Transverse colon (tissue), 4 donors: ENCODE measurements at places on chromosomes 7 and 10. TPM values are rescaled to one million over a fixed set of nuclear protein-coding genes. Genes with fewer than 3 reads are reported as not detected.
A peak's percentile ranks its signal among the peaks of the same experiment; 100 is the strongest.

DNA sequence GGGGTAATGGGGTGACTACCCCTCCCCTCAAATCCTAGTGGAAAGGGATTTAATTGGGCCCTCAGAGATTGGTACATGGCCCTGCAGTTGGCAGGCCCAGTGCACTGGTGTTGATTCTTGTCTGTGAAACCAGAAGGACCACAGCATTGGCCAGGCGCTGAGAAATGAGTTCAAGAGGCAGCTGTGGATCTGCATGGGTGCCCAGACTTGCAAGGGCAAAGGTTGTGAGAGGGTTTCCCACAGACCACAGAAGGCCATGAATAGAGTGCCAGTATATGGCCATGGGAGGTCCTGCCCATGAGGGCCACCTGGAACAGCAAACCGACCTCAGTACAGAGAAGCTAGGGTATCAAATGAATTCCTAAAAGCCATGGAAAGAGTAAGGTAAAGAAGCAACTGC, 32.9 kb downstream of the TMEM168 start:
- no peaks in the 10 kb centered on the region for H3K27me3 ChIP-seq
- H3K27ac ChIP-seq, result no peak overlapping the region
- DNase-seq, result no peak
- H3K36me3 ChIP-seq, result no peaks in the 10 kb centered on the region

GRCh38 chr10:85413570-85413969, 953.0 kb downstream of the GRID1 start:
- H3K4me1 ChIP-seq, result no peaks in the 10 kb centered on the region
- no peaks in the 10 kb centered on the region for H3K27me3 ChIP-seq
- no peak for DNase-seq
- no peak overlapping the region for H3K4me3 ChIP-seq

DNA sequence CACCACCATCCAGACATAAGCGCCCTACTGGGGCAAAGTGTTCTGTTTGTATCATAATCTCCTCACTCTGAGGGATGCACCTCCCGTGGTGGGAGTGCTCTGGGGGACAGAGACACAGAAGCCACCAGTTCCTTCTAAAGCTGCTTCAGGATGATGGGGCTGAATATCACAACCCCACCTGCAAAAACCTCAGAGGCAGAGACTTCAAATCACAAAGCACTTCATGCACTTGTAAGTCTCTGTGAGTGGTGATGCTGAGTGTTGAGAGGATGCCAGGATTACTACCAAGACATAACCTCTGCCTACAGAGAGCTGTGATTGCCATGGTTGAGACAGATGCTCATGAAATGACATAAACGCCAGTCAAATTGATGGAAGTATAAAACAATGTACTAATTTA, 255.5 kb downstream of the CALN1 start:
- no peaks in the 10 kb centered on the region for H3K4me1 ChIP-seq
- no peak overlapping the region for H3K27ac ChIP-seq
- no peak for DNase-seq

DNA sequence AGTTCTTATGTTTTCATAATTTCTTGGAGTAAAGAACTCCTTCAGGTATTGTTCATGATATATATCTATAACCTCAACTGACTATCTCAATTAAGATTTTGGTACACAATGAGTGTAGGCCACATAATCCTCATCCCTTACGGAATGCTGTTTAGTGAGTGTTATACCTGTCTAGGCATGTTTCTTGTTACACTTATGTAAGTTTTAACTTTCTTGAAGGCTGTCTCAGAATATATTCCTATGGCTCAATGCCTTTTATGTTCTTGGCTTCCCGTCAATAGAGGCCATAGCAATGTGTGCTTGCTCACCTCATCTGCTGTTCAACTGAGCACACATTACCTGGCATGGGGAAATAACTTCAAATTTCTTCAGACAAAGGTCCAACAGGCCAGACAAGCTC, 185.1 kb downstream of the CTTNBP2 start:
- H3K4me3 ChIP-seq, result no peak overlapping the region
- H3K27me3 ChIP-seq, result no peaks in the 10 kb centered on the region
- no peak for DNase-seq
- H3K4me1 ChIP-seq, result no peaks in the 10 kb centered on the region
- H3K27ac ChIP-seq, result no peak overlapping the region

DNA sequence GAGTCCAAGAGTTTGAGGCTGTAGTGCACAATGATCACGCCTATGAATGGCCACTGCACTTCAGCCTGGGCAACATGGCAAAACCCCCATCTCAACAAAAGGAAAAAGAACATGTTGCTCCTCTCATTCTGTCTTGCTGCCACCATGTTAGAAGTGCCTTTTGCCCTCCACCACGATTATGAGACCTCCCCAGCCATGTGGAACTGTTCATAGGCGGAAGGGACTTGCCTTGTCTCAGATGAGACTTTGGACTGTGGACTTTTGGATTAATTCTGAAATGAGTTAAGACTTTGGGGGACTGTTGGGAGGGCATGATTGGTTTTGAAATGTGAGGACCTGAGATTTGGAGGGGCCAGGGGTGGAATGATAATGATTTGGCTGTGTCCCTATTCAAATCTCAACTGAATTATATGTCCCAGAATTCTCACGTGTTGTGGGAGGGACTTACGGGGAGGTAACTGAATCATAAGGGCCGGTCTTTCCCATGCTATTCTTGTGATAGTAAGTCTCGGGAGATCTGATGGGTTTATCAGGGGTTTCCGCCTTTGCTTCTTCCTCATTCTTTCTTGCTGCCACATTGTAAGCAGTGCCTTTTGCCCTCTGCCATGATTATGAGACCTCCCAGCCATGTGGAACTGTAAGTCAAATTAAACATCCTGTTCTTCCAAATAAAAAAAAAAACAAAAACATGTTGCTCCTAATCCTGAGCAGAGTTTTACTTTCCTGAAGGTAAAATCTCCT, 22.3 kb downstream of the DLG5 start:
- H3K4me1 ChIP-seq, result peaks cover 30% of the 10 kb centered on the region
- H3K27ac ChIP-seq, result no peak overlapping the region
- H3K4me3 ChIP-seq, result no peak overlapping the region
- no peaks in the 10 kb centered on the region for H3K27me3 ChIP-seq

DNA sequence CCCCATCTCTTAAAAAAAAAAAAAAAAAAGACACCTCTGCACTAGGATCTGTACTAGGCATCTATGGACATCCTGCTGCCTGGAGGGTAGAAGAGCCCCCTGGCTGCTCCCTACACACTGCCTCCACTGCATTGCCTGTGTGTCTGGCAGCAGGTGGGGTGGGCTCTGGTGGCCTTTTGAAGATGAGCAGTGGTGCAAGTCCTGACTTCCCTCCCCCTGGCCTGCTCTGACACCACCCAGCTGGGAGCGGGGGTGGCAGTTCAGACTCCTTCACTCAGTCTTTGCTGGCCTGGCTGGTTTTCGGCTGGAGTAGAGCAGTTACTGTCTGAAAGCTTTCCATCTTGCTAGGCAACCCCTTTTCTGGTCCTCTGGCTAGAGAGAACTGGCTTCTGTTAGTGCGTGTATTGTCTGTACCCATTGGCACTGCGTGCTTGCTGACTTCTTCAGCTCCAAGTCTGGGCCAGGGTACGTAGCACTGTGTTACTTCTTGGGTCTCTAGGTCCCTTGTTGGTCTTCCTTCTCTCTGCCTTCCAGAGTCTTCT, 17.6 kb downstream of the C10orf62 start:
- no peaks in the 10 kb centered on the region for H3K27me3 ChIP-seq
- H3K36me3 ChIP-seq, result no peaks in the 10 kb centered on the region
- no peak overlapping the region for H3K4me3 ChIP-seq

GRCh38 chr10:21292763-21293517, 232.5 kb downstream of the SKIDA1 start:
- H3K36me3 ChIP-seq, result no peaks in the 10 kb centered on the region
- H3K4me3 ChIP-seq, result peak overlapping the region; percentile 5
- peak; percentile 13 for DNase-seq
- H3K27ac ChIP-seq, result no peak overlapping the region
- H3K4me1 ChIP-seq, result peaks cover 9% of the 10 kb centered on the region
- peaks cover 18% of the 10 kb centered on the region for H3K27me3 ChIP-seq

GRCh38 chr7:30855936-30856335, 55.7 kb upstream of the AQP1 start:
- no peak overlapping the region for H3K27ac ChIP-seq
- H3K36me3 ChIP-seq, result no peaks in the 10 kb centered on the region
- no peak for DNase-seq
- H3K4me3 ChIP-seq, result no peak overlapping the region

DNA sequence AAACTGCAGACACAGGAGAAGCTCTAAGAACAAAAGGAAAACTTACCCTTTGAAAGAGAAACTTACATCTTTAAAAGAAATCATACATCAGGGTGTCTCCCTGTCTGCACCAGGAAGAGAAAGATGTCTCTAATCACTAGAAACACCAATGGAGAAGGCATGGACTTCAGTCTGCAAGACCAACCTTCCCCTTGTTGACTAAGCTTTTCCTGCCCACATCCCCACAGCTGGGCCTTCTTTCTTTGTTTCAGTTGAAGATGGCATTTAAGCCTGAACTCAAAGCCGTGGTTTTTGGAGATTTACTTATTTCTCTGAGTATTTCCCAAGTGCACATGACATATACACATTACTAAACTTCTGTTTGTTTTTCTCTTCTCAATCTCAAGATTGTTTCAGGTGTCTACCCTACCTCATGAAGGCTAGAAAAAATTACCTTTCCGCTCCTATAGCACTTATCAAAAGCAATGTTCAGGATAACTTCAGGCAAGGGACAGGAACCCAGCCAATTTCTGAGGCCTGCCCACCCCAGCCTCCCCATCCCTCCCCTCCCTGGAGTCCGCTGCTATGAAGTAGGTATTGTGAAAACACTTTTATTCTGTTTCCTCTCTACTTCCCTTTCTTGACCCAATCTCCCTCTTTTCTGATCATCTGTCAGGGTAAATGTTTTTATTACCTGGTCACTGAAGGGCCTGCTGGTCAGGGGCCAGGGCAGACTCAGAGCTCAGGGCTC, 2.8 kb upstream of the SLC29A3 start:
- H3K27me3 ChIP-seq, result no peaks in the 10 kb centered on the region
- H3K4me1 ChIP-seq, result peaks cover 20% of the 10 kb centered on the region
- DNase-seq, result no peak
- H3K4me3 ChIP-seq, result no peak overlapping the region
- H3K36me3 ChIP-seq, result no peaks in the 10 kb centered on the region

DNA sequence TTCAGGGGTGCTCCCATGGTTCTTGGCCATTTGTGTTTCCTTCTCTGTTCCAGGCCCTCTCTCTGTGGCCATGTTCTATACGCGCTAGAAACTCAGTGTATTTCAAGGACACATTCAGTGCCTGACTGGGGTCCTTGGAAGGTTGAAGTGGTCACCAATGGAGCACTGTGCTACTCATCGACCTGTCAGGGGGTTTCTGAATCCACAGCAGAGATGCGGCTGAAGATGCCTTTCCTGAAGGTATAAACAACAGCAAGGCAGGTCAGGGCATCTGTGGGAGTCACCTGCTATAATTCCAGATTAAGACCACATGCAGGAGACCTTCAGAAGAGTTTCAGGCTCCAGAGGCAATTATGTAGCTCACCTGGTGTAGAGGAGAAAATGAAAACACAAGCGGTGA, 86.8 kb upstream of the MGMT start:
- H3K27ac ChIP-seq, result no peak overlapping the region
- H3K27me3 ChIP-seq, result no peaks in the 10 kb centered on the region
- DNase-seq, result no peak
- H3K4me1 ChIP-seq, result no peaks in the 10 kb centered on the region
- no peaks in the 10 kb centered on the region for H3K36me3 ChIP-seq
- no peak overlapping the region for H3K4me3 ChIP-seq

GRCh38 chr7:38171623-38172391, 6.2 kb upstream of the STARD3NL start:
- no peaks in the 10 kb centered on the region for H3K4me1 ChIP-seq
- H3K4me3 ChIP-seq, result no peak overlapping the region
- H3K27ac ChIP-seq, result no peak overlapping the region
- no peaks in the 10 kb centered on the region for H3K36me3 ChIP-seq

- H3K4me3 ChIP-seq, result no peak overlapping the region
- H3K36me3 ChIP-seq, result no peaks in the 10 kb centered on the region
- H3K27ac ChIP-seq, result no peak overlapping the region
- DNase-seq, result peak; percentile 28
Observed at GRCh38 chr7:105786520-105787470, 89.6 kb downstream of the ATXN7L1 start.

DNA sequence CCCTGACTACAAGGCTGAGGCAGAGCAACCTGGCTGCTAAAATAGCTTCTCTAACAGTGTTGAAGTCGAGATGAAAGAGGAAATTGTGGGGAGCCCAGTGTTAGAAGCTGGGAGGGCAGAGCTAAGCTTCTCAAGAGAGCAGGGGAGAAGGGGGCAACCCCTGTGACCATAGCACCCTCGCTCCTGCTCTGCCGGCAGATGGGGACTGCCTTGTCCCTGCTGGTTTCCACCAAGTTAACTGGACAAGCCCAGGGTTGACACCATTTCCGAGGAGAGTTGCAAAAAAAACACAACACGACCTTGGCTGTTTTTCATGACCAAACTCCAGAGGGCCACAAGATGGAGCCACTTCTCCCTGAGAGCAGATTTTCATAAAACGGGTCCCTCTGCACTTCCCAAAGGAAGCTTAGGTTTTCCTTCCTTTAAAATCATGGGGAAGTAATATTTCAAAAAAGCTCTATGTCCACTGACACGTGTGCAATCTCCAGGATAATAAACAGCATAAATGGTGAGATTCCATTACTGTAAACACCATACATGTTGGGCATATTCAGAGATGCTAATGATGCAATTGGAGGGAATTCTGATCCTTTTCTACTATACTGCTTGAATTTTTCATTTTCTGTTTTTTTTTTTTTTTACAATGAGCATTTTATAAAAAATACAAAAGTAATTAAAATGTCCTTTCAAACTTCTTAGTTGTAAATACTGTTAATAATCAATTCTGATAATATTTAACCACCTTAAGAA, 140.4 kb downstream of the PIP4K2A start:
- H3K4me1 ChIP-seq, result no peaks in the 10 kb centered on the region
- H3K36me3 ChIP-seq, result no peaks in the 10 kb centered on the region
- no peak for DNase-seq
- no peak overlapping the region for H3K27ac ChIP-seq

GRCh38 chr10:80268266-80268665, 21.2 kb downstream of the MAT1A start:
- no peak overlapping the region for H3K27ac ChIP-seq
- DNase-seq, result no peak
- no peaks in the 10 kb centered on the region for H3K27me3 ChIP-seq
- no peak overlapping the region for H3K4me3 ChIP-seq
- H3K36me3 ChIP-seq, result no peaks in the 10 kb centered on the region

GRCh38 chr10:35598379-35598778, 6.8 kb upstream of the GJD4 start:
- H3K4me3 ChIP-seq, result no peak overlapping the region
- H3K27me3 ChIP-seq, result no peaks in the 10 kb centered on the region
- no peaks in the 10 kb centered on the region for H3K36me3 ChIP-seq

The EPO gene
- not detected for total RNA-seq

The OR2A12 gene
- not detected for total RNA-seq

The TBC1D12 gene
- 27.3 TPM for total RNA-seq

The CALY gene
- total RNA-seq, result 0.82 TPM

The FOXP2 gene
- 102 TPM for total RNA-seq

The PTPRN2 gene
- 31.1 TPM for total RNA-seq

The TET1 gene
- 1.5 TPM for total RNA-seq

The BMS1 gene
- total RNA-seq, result 10.1 TPM

The IDI2 gene
- not detected for total RNA-seq

The BMPER gene
- total RNA-seq, result 1.1 TPM
